ENCODE measurements at places on chromosomes 1 and 21.

DNA sequence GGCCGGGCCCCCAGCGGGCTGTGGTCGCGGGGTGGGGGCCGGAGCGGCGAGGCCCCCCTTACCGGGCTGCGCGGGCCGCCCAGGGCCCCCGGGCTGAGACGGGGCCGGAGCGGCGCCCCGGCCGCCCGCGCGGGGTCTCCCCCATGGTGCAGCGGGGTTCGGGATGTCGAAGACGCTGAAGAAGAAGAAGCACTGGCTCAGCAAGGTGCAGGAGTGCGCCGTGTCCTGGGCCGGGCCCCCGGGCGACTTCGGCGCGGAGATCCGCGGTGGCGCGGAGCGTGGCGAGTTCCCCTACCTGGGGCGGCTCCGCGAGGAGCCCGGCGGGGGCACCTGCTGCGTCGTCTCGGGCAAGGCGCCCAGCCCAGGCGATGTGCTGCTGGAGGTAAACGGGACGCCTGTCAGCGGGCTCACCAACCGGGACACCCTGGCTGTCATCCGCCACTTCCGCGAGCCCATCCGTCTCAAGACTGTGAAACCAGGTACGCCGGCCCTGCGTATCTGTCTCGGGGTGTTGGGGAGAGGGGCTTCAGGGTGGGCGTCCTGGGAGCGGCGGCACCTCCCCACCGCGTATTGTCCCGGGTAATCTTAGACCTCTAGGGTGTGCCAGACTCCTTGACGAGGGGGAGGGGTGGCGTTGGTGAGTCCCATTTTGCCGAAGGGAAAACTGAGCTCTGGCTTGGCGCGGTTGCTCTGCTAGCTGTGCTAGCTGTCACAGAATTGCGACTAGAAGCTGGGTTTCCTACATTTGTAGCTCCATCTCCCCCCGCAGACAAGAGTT is 745 bp downstream of the MAGI3 start:
- peak; percentile 27 for DNase-seq

- DNase-seq, result no peak
Measured at GRCh38 chr21:44459712-44460440, 4.6 kb downstream of the LRRC3 start.

GRCh38 chr1:205826016-205826806 is 13.2 kb upstream of the SLC41A1 start:
- peak; percentile 47 for DNase-seq

GRCh38 chr21:36337099-36337509 is 17.1 kb downstream of the MORC3 start:
- no peak for DNase-seq

GRCh38 chr21:39118061-39118460 is 65.2 kb downstream of the PSMG1 start:
- no peak for DNase-seq

DNA sequence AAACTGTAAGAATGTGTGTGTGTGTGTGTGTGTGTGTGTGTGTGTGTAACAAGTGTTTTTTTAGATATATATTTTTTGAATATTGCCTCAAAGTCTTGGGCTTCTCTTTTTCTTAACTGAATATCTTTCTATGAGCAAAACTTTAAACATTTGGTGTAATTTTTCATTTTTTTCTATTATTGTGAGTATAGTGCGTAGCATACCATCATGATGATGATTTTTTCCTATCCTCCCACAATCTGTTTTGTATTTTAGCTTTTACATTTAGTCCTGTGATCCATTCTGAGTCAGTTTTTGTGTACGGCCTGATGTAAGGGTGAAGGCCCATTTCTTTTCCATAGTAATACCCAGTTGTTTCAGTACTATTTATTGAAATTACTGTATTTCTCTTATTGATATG is 680.6 kb downstream of the TTLL7 start:
- no peak for DNase-seq

DNA sequence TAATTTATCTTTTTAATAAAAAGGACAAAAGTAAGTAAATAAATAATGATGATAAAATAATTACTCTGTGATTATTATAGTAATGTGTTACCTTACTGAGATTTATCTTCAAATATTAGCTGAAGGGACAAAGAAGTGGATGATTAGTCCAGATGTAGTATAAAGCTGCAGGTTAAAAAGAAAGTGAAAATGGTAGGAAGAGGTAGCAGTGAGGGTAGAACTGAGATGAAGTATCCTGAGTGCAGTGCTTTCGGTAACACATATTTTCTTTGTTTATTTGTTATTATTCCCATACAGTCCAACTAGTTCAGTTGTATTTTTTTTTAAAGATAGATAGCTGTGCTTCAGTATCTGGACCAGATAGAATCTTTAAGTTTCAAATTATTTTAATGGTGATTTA is 1203.5 kb downstream of the NCAM2 start:
- no peak for DNase-seq

DNA sequence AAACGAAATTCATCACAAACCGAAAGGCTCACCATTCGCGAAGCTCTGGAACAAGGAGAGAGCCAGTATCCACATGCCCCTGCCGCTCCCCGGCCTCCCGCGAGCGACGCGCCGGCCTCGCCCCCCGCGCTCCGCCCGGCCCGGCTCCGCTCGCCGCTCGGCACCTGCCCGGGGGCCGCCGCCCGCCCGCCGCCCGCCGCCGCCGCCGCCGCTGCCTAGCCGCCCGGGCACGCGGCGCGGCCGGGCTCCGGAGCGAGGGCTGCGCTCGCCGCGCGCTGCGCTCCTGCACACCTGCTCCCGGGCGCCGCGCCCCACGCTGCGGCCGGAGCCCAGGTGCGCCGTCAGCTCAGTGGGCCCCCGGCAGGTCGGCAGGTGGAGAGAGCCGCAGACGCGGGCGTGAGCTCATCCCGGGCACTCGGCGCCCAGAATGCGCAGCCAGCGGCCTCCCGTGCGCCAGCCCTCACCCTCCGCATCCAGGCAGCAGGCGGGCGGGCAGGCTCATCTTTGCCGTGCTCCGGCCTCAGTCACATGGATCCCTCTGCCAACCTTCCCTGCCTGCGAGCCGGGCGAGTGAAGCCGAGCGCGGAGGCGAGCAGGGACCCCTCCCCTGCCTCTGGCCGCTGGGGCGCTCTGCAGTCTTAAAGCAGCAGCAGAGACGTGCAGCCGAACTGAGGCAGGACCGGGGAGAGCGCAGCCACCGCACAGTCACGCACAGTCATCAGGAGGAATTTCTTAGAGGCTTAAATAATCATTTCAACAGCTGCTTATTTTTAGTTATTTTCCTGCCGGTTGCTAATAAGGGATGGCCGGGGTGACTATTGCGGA is at the start of gene DSCAM:
Gene DSCAM (minus strand): TSS at position 572 of the 825 bp plus-strand sequence. CDS start 497 bp downstream, at position 75.
- DNase-seq, result no peak

GRCh38 chr1:54054438-54054749 is 986 bp downstream of the TCEANC2 start:
- peak; percentile 14 for DNase-seq

- DNase-seq, result no peak
Measured at GRCh38 chr1:111716333-111716732, 22.9 kb downstream of the INKA2 start.

- DNase-seq, result no peak
Measured at GRCh38 chr1:213053455-213053854, 2.4 kb downstream of the RPS6KC1 start.

DNA sequence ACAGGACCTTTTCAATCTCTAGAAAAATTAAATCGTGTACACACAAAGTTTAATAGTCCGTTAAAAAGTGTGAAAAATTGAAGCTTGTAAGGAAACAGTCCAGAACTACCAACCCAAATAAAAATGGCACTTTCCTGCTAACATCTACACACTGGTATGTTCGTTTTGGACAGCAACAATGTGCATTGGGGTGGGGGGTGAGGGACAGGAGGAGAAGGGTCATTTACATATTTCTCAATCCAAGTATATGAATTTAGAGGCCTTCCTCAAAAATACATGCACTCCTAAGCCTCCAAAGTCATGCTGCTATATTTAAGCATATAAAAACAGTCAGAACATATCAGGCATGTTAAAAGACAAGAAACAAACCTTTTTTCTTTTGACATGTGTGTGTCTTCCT is 2.5 kb downstream of the PPP1R15B start:
- no peak for DNase-seq

DNA sequence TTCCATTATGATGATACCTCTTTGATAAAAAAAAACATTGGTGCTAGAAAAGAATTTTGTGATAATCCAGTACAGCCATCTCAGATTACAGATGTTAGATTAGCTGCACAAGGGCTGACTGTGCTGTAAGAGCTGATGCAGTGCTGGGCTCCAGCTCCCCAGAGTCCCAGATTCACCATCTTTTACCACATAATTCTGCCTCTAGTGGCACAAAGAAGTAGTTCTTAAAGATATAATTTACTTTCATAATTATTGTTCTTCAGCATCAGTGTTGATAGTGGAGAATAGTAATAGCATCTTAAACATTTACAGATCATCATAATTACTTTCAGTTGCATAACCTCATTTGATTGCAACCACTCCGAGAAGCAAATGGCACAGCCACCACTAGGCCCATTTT is 262.1 kb downstream of the BRINP2 start:
- no peak for DNase-seq

GRCh38 chr1:53957194-53957818 is 11.2 kb downstream of the LRRC42 start:
- DNase-seq, result no peak

DNA sequence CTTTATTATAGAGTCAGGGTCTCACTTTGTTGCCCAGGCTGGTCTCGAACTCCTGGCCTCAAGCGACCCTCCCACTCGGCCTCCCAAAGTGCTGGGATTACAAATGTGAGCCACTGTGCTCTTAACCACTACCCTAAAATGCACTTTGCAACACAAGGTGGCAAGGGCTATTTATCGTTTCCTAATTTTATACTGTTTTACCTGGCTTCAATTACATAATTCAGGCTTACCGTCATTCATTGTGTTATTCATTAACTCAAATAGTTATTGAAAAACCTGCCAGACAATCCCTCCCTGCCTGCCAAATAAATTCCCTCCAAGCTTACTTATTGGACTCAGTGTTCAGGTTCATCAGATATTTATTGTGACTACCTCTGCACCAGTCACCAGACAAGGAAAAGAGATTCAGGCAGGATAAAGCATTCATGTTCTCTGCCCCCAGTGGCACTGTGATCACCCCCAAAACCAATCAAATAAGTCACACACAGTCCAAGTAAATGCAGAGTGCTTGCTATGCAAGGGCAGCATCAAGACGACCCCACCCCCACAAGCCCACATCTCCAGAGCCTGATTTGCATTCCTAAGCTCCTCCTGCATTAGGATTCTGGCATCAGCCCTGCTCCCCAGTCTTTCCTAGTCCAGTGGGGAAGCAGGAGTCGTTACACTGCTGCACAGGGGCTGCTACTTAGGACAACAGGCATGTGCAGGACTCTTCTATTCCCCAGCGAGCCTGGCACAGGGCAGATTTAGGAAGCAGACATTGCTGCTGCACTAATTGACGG is 8.1 kb downstream of the PAQR7 start:
- DNase-seq, result no peak

- DNase-seq, result no peak
Measured at GRCh38 chr1:245881767-245882391, 625.2 kb downstream of the SMYD3 start.

DNA sequence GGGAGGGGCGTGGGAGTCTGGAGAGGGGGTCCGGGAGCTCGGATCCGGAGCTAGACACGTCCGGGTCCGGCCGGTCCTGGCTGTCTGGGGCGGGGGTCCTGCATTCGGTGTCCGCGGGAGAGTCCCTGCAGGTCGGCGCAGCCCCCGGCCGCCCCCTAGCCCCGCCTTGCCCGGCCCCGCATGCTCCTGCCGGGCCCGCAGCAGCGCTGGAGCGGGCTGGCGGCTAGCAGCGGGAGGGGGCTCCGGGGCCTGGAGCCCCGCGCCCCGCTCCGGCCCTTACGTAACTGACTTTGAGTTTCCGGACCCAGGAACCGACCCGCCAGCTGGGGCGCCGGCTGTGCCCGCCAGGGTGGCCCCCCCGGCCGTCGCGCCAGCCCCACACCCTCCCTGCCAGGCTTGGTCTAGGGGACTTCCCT is 26.9 kb upstream of the EPB41 start:
- peak; percentile 52 for DNase-seq

GRCh38 chr1:204295671-204296070 is 64.1 kb downstream of the PLEKHA6 start:
- DNase-seq, result no peak

GRCh38 chr1:19151537-19151936 is 58.5 kb downstream of the UBR4 start:
- no peak for DNase-seq

- peak; percentile 79 for DNase-seq
Measured at GRCh38 chr1:112674440-112674985, at the start of gene MOV10. Gene MOV10 (plus strand): TSS chr1:112674659. CDS start chr1:112674913, 254 bp downstream.

DNA sequence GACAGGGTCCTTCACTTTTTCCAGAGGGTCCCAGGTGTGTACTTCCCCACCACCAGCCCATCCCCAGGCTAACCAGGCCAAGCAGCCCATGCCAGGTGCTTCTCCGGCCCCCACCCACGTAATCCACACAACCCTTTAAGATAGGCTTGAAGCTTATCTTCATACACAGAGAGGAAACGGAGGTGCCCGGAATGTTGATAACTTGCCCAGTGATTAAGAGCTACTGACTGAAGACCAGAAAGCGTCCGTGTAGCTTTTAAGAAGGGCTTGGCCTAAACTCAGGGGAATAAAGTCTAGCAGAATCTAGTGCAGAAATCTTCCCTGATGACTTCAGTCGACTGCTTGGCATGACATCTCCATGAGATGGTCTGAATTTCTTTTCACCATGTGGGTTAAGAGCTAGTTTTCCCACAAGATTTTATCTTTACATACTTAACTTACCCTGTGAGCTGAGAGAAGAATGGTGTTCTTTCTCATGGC is 138.7 kb downstream of the GALNT2 start:
- no peak for DNase-seq

DNA sequence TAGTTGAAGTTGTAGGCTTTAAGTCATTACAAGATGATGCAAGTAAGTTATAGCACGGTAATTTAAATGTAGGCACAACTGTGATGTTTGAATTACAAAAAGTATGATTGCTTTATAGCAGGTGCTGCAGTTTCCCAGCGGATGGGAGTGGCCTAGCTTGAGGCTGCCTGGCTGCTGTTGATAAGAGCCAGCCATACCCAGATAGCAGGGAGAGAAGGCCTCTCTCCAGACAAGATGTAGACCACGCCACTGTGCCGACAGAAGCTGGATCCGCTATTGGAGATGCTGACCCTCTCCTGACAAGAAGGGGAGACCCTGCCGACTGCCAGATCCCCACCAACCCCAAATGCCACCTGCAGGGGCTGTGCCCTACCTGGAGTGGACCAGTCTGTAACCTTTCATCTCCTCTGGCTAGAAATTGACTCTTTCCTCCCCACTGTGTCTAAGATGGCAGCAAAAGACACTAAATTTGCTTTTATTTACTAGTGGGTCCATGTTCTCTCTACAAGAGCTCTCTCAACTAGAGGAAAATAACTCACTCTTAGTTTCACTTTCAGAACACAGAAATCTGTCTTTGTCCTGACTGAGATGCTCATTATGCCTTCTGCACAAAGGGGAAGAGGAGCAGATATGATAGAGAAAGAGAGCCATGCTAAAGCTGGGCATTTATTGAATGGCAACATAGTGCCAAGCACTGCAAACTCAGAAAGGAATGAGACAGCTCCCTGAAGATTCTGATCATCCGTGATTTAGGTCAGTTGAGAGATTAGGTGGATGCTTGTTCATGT is 127.9 kb downstream of the URB2 start:
- DNase-seq, result peak; percentile 24

All from GM13977 (cell line).